ENCODE measurements at places on chromosomes 16 and 17.

GRCh38 chr16:74641969-74642368, 24.7 kb downstream of the RFWD3 start:
- no peak for DNase-seq

GRCh38 chr17:74839990-74840852, 19.5 kb downstream of the GRIN2C start:
- no peak for DNase-seq

GRCh38 chr17:21268596-21269188, 15.5 kb upstream of the NATD1 start:
- no peak for DNase-seq

DNA sequence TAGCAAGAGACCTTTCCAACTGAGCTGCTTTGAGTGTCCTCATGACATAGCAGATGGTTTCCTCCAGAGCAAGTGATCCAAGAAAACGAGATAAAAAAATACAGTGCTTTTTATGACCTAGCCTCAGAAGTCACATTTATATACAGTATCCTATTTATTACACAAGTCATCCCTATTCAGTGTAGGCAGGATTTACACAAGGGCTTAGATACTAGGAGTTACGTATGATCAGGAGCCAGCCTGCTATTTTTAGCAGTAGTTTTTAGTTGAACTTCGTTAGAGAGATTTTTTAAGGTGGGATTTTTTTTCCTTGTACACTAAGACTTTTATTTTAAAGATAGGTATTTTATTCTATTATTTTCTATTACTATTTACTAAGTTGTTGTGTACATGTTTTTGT, 58.4 kb downstream of the PHKB start:
- DNase-seq: no peak

- no peak for DNase-seq
Observed at GRCh38 chr16:58421529-58421928, 29.3 kb downstream of the GINS3 start.

DNA sequence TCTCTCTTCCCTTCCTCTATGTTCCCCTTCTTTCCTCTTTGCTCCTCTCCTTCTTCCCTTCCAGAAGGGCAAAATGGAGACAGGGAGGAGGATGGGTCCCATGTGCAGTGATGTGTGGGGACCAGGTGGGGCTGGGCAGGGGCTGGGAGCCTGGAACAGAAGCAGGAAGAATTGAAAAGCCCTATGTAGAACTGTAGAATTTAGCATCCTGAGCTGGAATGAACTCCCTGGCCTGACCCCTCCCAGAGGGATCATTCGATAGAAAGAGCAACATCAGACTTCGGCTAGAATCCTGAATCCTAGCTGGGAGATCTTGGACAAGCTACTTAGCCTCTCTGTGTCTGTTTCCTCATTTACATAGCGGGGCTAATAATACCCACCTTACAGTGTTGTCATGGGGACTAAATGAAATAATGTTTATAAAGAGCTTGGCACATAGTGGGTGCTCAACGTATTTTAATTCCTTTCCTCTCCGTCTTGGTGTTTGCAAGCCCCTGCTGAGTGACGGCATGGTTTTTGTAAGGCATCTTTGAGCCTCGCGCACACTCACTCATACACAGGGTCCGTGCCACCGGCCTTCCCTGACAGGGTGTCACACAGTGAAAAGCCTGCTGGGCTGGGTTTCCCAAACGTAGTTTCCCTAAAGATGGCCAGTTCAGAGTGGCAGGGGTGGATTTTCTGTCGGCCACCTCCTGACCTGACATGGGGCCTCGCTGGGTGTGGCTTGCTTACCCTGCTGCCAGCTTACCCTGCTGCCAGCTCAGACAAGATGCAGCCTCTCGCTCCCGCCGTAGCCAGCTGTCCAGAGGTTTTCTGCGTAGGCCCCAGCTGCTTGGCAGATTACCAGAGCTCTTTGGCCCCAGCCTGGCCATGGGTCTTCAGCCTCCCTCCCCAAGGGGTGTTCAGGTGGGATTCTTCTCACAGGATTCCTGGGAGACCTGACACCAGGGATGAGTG, 6.1 kb upstream of the ARHGAP23 start:
- no peak for DNase-seq

GRCh38 chr16:11629071-11630030, 38.9 kb upstream of the SNN start:
- DNase-seq: no peak

DNA sequence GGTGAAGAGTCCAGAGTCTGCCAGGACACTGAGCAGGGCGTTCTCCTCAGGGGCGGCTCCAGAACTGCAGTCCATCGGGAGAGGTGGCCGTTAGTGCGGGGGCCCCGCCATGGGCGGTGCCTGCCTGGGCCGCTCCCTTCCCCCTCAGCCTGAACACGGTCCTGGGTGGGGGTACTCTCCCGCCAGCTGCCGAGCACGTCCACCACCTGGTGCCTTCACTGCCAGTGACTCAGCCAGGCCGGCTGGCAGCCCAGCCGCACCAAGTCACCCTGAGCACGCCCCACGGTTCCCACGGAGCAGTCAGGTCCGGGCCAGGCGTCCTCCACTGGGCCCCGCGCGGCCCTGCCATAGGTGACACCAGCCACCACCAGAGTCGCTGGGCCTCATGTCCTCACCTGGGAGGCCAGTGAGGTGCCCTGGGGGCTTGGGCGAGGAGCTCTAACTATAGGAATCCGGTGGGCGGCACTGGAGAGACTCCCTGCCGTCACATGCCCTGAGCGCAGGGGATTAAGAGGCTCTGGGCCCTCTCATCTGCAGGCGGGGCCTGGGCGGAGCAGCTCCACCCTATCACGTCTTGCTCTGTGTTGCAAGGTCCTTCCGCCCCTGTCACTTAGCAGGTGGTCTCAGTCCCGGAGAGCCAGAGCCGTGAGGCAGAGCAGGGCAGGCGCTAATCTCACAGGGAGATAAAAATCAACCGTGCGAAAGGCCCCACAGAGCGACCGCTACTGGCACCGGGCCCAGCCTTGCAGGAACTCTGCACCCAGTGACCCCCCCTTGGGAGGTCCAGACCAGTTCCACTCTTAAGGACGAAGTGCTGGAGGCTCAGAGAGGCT, 14.3 kb downstream of the PIEZO1 start:
- DNase-seq: peak; percentile 41

- no peak for DNase-seq
Observed at GRCh38 chr16:52114379-52114778, 432.6 kb downstream of the TOX3 start.

DNA sequence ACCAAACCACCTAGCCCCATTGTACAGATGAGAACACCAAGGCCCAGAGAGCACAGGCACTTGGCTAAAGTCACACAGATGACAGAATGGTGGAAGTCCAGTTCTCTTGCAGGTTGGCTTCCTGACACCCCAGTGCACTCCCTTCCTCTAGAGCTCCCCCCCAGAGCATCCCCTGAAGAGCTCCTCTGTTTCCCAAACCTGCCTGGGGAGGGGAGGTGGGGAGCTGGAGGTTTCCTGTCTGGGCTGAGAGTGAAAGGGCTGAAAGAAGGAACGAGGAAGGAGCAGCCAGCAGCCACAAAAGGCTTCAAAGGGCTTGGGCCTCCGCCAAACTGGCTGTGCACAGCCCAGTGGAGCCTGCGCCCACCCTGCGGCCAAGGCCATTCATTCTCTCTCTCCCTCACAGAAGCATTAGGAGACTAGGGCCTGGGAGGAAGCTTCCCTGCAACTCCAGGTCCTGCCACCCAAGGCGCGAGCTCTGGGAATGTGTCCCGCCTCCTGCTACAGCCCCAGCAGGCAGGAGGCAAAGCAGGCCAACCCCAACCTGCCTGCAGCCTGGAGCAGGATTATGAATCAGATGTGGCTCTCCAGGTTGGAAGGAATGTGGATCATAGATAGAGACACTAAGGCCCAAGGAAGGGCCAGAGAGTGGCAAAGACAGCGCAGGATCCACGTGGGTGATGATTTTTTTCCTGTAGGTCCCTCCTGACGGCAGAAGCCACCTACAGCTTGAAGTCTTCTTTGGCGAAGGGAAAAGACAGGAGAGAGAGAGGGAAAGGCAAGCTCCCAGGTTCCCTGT, 913 bp downstream of the SLC13A5 start:
- no peak for DNase-seq

DNA sequence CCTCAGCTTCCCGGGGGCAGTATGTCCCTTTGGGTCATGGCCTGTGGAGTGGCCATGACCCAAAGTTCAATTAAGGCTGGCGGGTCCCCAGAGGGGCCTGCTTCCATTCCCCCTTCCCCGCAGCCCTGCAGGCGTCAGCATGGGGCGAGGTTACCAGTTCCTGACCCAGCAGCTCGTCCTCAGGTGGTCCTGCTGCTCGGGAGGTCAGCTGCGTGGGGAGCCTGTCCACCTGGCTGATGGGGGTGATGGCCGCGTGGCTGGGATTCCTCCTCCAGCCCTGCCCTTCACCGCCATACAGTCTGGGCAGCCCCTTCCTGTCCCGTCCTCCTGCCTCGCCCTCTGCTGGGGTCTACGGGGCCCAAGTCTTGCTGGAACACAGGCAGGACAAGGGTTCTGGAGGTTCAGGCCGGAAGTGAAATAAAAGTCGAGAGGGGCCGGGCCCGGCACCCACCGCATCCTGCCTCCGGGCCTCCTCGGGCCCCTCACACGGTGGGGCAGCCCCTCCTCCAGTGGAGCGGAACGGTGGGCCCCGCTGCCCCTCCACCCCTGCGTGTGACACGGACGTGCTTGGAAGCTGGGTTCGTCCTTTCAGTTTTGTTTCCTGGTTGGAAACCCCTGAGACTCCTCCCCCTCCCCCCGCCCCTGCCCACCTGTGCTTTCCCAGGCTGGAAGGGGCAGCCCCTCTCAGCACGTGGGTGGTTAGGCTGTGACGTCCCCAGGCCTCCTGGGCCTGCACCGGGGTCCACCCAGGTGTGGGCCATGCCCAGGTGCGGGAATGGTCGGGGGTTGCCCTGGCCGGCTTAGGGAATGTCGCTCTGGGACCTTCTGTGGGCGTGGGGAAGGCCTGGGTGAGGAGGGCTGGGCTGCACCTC, 6.8 kb downstream of the UBALD2 start:
- DNase-seq: no peak

GRCh38 chr17:33838281-33838680, 416.8 kb upstream of the CCL2 start:
- DNase-seq: no peak

GRCh38 chr17:9472541-9472940, 103.1 kb downstream of the STX8 start:
- no peak for DNase-seq

- DNase-seq: no peak
Observed at GRCh38 chr16:88774544-88775393, 10.3 kb downstream of the PIEZO1 start.

DNA sequence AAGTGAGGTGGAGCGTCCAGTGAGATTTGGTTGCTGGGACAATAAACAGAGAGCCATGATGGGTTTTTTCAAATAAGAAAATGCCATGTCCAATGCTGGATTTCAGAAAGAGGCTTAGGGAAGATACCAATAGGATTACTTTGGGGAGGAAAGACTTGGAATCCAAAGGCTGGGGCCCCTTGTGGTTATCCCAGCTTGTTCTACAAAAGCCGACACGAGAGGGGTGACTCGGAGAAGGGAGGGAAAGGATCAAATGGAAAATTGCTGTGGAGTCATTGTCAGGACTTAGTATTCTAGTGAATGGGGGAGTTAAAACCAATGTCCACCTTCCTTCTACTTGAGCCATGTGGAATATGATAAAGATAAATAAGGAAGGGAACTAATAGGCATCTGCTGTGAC, 305.5 kb downstream of the SOX9 start:
- DNase-seq: no peak

GRCh38 chr17:38579934-38580333, 25.8 kb downstream of the SRCIN1 start:
- DNase-seq: no peak

DNA sequence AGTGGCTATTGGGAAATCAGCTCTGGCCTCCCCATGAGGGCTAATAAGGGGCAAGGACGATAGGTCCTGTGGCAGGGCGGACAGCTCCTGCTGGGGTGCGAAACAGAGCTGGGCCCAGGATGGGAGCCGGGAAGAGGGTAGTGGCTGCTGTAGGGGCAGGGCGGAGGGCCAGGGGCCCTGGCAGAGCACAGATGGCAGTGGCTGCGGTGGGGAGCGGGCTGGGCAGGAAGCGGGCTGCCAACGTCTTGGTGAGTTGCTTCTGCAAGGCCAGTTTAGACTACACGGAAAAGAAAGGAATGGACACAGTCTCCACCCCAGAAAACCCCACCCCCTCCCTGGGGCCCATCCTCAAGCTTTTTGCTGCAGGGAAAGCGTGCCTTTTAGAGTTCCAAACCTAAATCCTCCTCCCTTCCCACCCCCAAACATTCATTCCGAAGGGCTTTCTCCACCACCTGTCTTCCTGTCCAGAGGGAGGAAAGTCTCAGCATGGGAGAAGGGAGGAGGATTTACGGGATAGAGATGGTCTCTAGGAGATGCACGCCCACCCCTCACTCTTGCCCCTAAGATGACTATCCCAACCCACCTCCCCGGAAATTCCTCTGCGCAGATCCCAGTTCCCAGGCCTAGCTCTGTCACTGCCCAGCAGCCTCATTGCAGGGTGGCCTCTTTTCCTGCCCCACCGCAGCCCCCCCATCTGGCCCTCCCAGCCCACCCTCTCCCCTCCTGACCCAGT, 7.1 kb downstream of the NKIRAS2 start:
- DNase-seq: no peak

GRCh38 chr17:41533613-41534012, 5.5 kb upstream of the KRT19 start:
- no peak for DNase-seq

GRCh38 chr16:23512168-23512695, 1.9 kb upstream of the GGA2 start:
- DNase-seq: no peak

GRCh38 chr16:15856901-15857698, at the start of gene MYH11:
MYH11 (minus strand) TSS chr16:15857028; CDS start chr16:15838252, 18,776 bp downstream.
- no peak for DNase-seq

- no peak for DNase-seq
Observed at GRCh38 chr17:40717776-40718175, 14.2 kb upstream of the KRT24 start.

GRCh38 chr16:61128545-61129323, 907.5 kb downstream of the CDH8 start:
- DNase-seq: no peak

GRCh38 chr16:1941162-1942046, 1.6 kb downstream of the MSRB1 start:
- no peak for DNase-seq

GRCh38 chr16:78961464-78961863, 639.1 kb downstream of the MAF start:
- DNase-seq: no peak

- DNase-seq: no peak
Observed at GRCh38 chr16:28572696-28573510, 19.2 kb downstream of the SGF29 start.

DNA sequence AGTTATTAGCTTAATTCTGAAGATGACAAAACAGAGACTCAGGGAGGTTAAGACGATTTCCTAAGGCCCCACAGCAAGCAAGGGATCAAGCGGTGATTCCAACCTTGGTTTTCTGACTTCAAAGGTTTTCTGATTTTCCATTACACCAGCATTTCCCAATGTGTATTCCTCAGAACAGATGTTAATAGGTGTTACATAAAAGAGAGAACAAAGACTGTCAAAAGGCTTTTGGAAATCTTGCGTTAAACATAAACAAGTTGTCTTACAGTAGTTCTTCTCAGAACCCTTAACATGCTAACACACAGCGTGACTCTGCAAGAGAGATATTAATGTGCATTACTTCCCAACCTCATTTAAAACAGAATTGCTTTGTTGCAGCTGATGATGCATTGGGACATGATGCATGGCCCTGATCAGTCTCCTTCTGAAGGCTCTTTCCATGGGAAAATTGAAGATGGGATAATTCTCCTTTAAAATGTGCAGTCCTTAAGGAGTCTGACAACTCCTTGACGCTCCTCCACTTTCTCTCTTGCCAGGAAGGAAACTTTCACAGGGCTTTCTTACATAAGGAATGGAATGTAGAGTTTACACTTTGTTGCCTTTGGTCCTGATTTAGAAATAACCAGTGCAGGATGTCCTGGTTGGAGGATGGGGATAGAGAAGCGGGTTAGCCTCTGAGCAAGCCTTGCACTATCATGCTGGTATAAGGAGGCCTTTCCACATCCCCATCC, 21.5 kb upstream of the MMD start:
- no peak for DNase-seq

All from smooth muscle cell of the brain vasculature (primary cell).